ENCODE measurements at places on chromosomes 3 and 15.

- DNase-seq = no peak
Measured at GRCh38 chr3:13580256-13581023, 31.5 kb downstream of the FBLN2 start.

DNA sequence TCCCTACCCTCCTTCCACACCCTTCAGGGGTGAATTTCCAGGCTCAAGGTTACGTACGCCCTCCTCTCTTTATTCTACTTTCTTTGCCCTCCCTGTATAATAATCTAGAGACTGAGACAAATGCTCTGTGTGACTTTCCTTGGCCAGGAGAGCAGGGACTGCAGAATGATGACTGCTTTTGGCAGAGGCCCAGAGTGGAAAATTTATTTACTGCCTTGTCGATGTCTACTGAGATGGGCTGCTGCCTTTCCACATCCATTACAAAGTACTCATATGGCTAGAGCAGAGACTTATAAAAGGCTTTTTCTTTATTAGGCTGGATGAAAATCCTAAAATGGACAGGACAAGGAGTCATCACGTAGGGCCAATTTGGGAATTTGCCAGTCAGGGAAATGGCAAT, 576.2 kb downstream of the TUSC7 start:
- no peak for DNase-seq

DNA sequence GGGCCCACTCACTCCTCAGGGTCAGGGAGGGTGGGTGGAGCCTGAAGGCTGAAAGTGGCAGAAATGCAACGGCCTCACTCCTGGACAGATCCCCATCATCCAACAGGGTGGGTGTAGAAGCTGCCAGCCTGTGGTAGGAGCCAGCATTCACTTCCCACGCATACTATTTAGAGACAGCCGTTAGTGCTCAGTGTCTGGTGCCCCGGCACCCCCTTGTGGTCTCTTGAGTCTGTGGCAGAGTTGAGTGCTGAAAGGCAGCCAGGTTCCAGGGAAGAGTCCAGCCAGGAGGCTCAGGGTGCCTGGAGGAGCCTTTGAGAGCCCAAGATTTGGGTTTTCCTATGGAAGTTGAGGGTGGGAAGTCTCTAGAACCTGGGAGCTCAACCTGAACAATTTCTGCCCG, 2.1 kb upstream of the GNAT1 start:
- no peak for DNase-seq

DNA sequence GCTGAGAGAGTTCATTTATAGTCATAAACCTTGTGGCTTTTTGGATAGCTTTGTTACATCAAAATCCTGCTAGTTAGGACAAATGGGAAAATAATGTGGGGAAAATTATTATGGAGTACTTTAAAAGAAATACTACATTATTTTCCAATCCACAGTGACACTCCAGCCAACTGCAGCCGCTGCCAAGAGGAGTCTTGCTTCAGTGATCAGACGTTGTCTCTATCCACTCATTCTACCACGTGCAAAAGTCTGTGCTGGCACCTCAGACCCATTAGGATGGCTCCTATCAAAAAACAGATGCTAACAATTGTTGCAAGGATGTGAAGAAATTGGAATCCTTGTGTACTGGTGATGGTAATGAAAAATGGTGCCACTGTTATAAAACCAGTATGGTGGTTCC, 128.6 kb upstream of the IQSEC1 start:
- no peak for DNase-seq

DNA sequence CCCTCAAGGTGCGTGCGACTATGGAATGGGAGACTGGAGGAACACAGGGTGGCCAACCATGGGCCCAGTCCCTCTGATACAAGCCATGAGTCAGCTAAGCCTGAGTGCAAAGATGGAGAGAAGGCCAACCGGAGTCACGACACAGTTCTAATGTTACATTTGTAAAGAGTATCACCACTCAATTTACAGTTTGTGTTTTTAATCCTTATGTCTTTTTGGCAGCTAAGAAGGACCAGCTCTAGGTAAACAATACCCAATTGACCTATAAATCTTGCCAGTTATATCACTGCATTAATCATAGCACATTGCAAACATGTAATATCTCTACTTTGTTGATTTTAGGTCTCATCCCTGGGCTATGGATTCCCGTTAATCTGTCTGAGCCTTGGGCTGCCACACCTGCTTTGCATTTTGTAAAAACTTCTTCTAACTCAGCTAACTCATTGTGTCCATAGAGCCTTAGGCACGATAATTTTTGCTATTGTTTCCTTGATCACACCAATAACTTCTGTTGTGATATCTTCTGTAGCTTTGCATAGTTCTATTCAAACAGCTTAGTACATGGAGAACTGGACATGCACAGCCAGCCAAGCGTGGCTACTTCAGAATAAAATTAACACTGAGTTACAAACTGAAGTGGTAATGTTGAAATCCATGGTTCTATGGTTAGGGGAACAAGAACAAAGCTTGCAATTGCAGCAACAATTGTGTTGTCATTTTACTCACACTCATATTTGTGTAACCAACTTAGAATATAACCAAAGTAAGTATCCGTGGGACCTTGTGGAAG, 50.3 kb downstream of the LSM3 start:
- DNase-seq = no peak

DNA sequence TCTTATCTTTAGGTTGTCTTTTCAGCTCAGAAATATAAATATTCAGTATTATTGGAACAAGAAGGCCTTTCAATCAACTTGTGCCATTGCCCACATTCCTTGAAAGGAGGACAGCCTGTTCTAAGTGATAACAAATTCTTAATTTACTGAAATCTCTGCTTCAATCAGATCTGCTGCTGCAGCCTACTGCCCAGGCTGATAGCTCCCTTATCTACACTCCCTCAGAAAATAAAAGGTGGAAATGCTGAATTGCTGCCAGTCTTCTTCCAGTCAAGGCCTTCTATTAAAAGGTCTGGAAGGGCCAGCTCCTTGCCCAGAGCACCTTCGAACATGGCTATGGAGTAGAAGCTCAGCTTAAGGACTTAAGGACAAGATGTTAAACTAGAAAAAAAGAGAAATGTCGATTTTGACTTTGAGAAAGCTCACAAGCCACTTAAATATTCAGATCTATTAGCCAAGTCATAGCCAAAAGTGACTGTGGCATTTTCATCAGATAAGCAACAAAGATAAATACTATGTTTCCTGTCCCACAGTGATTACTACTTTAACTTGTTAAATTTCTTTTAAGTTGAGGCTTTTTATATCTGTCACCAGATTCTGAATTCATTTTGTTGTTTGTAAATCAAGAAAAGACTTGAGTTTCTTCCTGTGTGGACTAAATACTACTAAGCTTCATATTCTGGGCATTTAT, 480.5 kb upstream of the CBLB start:
- DNase-seq = no peak

DNA sequence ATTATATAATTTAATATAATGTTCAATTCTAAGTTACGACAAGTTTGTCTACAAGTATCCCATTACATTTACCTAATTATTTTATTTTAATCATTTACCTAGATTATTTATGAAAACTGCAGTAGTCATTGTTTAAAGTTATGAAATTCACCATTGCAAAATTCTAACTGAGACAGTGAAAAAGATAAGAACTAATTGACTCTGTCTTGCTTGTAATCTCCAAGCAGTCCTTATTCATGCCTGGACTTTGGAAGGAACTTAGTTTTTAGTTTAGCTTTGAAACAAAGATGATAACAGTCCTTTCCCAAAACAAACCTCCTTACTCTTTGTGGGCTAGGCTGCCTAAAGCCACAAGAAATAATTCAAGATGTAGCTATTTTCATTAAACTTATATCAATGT, 165.0 kb downstream of the SUCNR1 start:
- no peak for DNase-seq

DNA sequence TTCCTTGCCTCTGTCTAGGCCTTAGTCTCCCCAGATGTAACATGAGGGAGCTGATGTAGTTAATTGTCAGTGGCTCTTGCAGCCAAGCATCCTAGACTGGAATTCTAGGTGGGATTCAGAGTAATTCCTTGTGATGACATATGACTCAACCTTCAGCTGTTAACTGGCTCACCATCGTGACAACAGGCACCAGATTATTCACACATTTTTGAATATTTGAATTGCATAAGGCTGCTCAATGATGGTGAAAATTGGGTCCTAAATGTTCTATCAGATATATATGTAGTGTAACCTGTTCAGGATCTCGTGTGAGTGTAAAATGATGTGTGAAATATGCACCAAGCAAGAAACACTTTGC, 405.1 kb downstream of the LPP start:
- DNase-seq = no peak

- DNase-seq = no peak
Measured at GRCh38 chr15:63185206-63185605, 4.2 kb upstream of the RAB8B start.

DNA sequence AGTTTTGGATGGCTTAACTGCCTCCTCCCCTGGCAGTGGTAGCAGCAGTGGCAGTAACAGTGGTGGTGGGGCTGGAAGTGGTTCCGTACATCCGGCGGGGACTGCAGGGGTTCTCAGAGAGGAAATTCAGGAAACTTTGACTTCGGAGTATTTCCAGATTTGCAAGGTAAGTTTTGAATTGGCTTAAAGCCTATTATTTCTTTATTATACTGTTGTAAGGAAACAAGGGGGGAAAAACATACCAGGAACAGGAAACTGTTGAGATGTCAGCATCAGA, 1.5 kb downstream of the STXBP5L start:
- no peak for DNase-seq

- DNase-seq = no peak
Measured at GRCh38 chr15:63192619-63193206, 3.3 kb downstream of the RAB8B start.

DNA sequence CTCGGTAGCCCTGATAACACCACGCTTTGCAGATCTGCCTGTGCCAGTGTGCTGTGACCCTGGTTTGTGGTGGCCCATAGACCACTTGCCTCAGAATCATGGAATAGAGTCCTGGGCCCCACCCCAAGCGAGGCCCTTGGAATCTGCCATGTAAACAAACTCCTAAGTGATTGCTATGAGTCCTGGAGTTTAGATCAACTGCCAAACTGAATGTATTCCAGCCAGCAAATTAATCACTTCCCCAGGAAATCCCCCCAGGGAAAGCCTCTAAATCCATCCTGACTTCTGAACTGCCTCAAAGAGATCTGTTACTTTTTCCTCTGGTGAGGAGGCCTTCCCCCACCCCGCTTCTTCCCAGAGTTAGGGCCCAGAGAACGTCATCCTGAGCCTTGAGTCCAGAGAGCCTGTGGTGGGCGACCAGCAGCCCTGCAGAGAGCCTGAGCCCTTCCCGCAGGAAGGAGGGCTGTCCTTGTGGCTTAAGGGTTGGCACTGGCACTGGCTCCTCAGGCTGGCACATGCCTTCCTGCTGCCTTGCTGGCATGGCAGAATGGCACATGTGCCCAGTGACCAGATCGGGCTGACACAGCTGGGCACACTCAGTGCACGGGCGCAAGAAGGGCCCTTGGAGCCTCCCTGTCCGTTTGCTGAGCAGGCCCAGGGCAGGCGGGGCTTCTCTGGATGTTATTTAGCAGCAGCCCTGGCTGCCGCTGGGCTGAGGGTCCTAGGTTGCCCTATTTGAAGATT, 50.6 kb upstream of the PLXNA1 start:
- DNase-seq = no peak

GRCh38 chr15:81275711-81276392, 48.1 kb downstream of the STARD5 start:
- DNase-seq = no peak

DNA sequence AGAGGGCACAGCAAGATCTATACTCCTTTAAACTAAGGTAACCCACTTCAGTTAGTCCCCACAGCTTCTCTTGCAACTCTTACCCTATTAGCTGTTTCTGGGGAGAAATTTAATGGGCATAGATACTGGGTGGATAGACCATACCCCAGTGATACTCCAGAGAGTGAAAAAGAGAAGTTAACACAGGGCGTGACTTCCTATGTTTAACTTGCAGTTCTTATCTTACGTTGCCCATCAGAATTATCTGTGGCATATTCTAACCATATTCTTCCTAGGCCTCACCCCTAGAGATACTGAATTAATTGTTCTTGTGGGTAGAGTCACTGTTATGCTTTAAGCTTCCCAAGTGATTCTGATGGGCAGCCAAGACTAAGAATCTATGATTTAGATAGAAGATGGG, 485.4 kb upstream of the TPRG1 start:
- no peak for DNase-seq

GRCh38 chr3:13197281-13197680, 124.1 kb upstream of the IQSEC1 start:
- DNase-seq = no peak

DNA sequence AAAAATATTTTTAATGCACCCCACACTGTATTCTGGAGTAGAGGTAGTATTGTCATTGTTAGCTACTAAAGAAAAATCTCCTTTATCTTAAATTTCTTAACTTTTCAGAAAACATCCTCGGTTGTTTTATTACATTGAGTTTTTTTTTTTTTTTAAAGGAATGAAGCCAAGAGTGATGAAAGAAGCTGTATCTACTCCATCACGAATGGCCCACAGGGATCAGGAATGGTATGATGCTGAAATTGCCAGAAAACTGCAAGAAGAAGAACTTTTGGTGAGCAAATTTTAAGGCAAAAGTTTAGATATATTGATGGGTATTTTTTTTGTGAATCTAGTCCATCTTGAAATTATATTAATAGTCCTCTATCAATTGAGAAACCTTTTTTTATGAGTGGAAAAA, 49.7 kb upstream of the UTS2B start:
- DNase-seq = no peak

DNA sequence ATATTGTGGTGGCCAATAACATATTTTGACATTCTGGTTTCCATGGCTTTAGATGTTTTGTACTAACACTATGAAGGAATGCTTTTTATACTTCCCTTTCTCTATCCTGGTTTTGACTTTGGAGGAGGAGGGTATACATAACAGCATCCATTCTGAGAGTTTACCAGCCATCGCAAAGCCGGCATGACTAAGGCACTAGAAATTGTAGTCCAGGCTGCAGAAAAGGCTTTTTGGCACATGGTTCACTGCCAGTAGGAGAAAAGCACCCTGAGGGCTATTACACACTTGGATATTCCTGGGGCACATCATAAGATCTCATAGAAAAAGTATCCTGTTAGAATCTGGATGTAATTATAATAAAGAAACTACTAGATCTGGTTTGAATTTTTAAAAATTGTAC, 101.8 kb downstream of the STT3B start:
- DNase-seq = no peak

- no peak for DNase-seq
Measured at GRCh38 chr3:183350164-183350563, 78.3 kb downstream of the MCF2L2 start.

DNA sequence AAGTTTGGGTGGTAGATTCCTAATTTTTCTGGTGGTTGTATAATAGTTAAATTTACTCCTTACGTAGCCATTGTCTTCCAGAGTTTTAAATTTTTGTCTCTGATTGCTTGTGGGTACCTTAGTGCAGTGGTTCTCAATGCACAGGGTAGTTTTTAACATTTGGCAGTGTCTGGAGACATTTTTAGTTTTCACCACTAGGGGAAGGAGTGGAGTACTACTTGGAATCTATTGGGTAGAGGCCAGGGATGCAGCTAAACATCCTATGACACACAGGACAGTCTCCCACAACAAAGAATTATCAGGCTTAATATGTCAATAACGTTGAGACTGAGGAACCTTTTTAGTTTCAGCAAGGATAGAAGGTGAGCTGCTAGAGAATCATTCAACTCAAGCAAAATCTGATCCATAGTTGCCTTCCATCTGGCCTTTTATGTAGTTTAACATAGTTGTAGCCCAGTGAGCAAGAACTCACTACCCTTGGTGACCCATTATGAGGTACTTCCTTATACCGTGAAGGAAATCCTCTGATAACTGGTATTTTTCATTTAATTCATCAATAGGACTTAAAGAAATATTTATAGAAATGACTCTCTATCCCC, 8.6 kb upstream of the STX19 start:
- no peak for DNase-seq

GRCh38 chr15:31145271-31145911, 43.9 kb upstream of the TRPM1 start:
- no peak for DNase-seq

- DNase-seq = no peak
Measured at GRCh38 chr15:35605764-35606449, 59.9 kb upstream of the DPH6 start.

Data from stimulated activated CD8-positive, alpha-beta memory T cell treated with anti-CD3 and anti-CD28 coated beads, Interleukin-7, amount 100 ng/mL, for 24 hours (primary cell).